Substantia nigra (tissue), 51 donors: ENCODE measurements at places on chromosomes 1 and 21.

DNA sequence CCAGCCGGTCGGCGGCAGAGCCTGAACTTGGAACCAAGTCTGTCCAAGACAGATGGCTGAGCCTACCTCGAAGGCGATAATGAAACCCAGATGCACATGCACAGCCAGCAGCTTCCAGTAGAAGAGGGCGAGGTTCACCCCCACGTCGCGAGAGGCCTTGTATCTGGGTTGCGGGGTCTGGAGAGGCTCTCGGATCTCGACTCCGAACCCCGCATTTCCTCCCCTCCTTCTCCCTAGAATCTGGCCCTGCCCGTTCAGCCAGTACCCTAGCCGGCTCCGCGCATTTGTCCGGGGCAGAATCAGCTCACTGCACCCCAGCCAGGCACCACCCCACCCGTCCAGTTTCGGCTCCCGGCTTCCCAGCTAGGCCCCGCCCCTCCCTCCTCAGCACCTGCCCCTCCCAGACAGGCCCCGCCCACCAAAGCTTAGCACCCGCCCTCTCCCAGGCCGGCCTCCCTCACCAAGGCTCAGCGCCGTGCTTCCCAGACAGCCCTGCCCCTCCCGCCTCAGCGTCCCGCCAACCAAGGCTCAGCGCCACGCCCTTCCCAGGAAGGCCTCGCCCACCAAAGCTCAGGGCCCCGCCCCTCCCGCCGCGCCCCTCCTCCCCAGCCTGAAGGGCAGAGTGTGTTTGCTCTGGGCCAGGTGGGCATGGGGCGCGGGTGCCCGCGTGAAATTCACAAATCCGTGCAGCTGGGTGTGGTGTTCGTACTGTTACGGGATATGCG lies 4.8 kb upstream of the ARHGEF19 start:
- peak; percentile 93 for DNase-seq

DNA sequence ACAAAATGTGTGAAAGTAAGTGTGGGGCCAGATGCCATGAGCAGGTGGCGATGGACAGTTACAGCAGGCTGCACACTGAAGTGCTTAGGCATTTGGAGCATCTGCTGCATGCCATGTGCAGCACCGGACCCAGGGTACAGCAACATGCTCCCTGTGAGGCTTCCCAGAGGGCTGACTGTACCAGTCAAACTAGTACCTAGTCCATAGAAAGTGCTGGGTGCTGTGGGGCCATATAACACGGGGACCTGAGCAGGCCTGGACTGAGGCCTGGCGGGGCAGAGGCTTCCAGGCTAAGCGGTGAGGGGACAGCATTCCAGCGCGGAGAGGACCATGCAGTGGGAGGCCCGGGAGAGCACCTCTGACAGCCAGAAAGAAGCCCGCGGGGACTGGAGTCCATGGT lies 29.9 kb upstream of the PKP1 start:
- DNase-seq = no peak

GRCh38 chr1:43007377-43008114 lies 48.9 kb upstream of the SLC2A1 start:
- no peak for DNase-seq

- DNase-seq = no peak
Observed at GRCh38 chr21:15210235-15210678, 145.5 kb upstream of the NRIP1 start.

- DNase-seq = no peak
Observed at GRCh38 chr1:188584119-188584518, 1755.4 kb downstream of the PLA2G4A start.

- no peak for DNase-seq
Observed at GRCh38 chr1:38047603-38048141, 1.1 kb upstream of the POU3F1 start.

GRCh38 chr1:170660871-170661645 lies 2.9 kb upstream of the PRRX1 start:
- DNase-seq = no peak

- no peak for DNase-seq
Observed at GRCh38 chr1:68633141-68633919, 136.4 kb upstream of the DEPDC1 start.

- DNase-seq = no peak
Observed at GRCh38 chr1:178060789-178061556, 32.9 kb upstream of the RASAL2 start.

- DNase-seq = no peak
Observed at GRCh38 chr21:35908311-35909078, 151.8 kb downstream of the SETD4 start.

DNA sequence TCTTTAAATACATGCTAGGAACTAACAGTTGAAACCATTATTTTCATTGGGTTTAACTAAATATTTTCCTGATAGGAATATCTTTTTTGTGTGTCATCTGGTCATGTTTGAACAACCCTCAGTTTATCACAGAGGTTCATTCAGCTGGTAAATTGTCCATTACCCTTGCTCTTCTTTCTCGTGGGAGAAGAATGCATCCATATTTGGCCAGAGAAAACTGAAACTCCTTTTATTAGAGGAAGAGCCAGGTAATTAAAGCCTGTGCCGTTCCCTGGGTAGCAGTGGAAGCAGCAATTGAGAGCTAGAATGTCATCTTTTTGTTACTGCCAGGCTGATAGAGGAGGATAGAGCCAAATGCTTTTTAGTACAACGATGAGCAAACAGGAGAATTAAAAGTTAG lies 587.2 kb upstream of the ZRANB2 start:
- DNase-seq = no peak
